Mesenteric fat pad (tissue), 1 donor: ENCODE measurements at places on chromosomes 2 and 18.
A peak's percentile ranks its signal among the peaks of the same experiment; 100 is the strongest.

GRCh38 chr2:102780467-102780866 lies 18.6 kb downstream of the TMEM182 start:
- no peak for DNase-seq

DNA sequence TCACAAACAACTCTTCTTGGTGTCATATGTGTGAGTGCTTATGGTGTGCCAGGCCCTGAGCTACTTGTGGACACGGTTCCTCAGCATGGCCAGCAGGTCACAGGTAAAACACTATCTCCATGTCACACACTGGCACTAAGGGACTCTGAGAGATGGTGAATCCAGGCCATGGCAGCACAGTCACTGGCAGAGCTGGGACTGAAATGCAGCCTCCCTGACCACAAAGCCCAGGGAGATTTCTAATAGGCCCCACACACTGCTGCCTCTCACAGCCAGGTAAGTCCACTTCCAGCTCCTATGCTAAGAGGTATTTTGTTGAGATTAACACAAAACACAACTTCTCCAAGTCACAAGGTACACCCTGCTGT lies 92.0 kb downstream of the ACTR2 start:
- DNase-seq = no peak

DNA sequence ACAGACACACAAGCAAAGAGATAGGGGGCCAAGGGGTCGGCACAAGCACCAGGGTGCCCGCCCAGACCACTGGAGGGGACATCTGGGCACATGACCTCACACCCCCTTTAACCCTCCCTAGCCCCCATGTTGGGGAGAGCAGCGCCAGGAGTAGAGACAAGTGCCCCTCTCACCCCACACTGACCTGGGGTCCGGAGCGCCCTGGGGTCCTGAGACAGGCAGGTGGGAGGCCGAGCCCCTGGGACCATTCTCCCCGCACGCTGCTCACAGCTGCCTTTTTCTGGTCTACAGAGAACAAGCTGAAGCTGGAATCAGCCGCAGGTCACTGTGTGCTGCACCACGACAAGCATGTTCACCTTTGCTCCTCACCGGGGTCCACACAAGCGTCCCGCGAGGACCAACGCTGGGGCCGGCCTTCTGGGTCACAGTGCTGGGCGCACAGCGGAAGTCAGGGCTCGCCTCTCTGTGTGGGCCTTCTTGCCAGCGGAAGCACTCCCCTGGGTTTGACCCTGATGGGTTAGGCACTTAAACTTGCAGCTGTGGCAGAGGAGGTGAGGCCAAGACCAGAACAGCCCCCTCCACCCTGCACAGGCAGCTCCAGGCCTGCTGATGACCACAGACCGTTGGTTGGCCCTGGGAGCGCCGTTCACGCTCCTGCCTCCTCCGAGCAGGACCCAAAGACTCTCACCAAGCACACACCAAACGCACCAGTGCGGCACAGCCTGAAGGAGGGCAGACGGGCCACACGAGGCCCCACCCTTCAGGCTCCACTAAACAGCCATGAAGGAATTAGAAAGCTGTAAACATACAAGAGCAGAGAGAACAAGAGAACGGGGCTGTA lies 275.3 kb downstream of the EIPR1 start:
- DNase-seq = no peak

- DNase-seq = no peak
These were observed 96.3 kb upstream of the DNMT3A start for GRCh38 chr2:25437881-25438662.

DNA sequence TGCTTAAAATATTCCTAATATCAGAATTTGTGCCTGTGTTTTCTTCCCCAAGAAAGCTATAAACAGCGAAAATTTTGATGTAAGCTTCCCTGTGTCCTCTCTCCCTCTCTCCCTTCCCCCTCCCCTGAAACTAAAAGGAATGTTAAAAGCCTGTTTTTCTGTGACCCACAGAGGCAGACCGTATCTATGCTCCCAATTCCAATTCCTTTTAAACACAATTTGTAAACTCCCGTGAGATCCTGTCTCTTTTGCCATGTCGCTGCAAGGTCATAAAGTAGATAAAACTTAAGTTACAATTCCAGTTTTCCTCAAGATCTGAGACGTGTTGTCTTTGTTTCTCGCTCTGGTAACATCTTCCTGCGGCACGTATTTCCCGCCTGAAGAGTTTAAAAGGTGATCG lies 23.3 kb downstream of the SKA1 start:
- no peak for DNase-seq

DNA sequence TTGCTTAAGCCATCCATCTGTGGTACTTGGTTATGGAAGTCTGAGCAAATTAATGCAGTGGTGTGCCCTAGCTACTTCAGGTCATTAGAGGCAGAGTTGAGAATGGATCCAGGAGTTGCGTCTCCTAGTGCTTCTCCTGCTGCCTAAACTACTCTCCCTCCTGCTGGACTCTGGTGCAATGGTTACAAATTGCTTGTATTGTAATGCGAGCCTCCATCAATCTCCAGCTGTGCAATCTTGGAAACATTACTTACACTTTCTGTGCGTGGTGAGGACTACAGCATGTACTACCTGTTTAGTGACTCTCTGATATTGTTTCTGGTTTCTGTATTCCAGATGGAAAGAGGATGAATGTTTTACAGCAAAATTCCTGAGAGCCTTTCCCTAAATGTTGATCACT lies 119.0 kb upstream of the CYRIA start:
- DNase-seq = no peak

DNA sequence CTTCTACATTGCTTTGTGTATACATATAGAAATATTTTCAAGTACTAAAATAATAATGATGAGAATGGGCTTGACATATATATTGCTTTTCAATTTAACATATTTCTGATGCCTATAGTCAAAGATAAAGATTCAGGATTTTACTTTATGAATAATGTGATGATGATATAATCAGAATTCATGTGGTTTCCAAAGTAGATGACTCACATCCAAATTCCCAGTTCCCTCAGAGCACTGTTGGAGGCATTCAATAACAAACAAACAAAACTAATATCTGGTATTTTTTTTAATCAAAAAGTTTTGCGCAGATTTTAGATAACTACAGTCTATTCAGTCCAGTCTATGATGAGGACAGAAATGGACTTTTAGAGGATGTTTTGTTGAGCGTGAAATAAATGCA lies 2094.5 kb upstream of the CELF4 start:
- no peak for DNase-seq

- DNase-seq = no peak
These were observed 1293.7 kb upstream of the SLC39A10 start for GRCh38 chr2:194363295-194363694.

DNA sequence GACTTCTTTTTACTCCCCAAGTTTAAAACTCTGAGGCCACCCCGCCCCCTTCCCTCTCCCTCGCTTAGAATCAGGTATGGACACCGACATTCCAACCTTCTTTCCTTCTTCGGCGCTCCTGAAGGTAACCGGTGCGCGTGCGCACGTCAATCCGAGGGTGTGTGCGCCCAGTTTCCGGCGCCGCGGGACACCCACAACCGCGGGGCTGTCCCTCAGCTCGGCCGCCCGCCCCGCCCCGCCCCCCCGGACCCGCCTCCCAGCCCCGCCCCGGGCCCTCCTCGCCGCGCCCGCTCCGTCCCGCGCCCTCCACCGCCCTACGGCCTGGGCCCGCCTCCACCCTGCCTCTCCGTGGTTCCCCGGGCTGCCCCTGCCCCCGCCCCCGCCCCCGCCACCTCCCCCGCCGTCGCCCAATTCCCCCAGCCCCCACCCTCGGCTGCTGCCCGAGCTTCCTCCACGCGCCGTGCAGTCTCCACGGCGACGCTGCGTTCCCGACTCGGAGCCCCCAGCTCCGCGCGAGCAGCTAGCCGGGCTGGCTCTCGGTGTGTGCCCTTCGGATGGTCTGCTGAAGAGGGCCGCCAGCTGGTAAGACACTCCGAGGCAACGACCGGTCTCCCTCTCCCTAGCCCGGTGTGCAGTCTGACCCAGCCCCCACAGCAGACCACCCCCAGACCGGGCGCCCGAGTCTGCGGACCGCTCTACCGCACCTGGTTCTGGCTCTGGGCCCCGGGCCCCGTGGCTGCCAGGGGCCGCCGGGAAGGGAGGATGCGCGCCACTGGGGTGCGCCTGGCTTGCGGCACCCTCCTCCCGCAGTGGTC lies 635 bp downstream of the ERICH2 start:
- DNase-seq = peak; percentile 92

DNA sequence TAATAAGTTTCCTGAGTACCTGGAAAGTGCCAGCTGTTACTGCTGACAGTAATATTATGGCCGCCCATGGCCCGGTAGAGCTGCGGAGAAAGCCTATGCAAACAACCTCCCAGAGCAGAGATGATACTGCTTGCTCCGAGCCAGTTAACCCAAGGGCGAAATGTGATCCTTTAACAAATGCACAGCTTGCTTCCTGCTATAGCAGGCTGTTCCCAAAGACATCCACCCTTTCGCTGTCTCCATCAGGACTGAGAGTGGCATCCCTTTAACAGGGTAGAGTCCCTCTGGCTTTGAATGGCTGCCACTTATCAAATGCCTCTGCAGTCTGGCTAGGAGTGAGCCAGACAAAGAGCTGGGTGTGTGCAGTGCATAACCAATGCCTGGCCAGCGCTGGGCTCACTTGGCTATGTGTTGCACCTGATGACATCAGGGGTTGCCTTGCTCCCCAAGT lies 69.7 kb upstream of the DAPL1 start:
- DNase-seq = no peak

- DNase-seq = peak; percentile 93
These were observed at the start of gene ANXA4 for GRCh38 chr2:69741575-69742321. ANXA4 (plus strand) TSS chr2:69742134; CDS start chr2:69781566, 39,432 bp downstream.

DNA sequence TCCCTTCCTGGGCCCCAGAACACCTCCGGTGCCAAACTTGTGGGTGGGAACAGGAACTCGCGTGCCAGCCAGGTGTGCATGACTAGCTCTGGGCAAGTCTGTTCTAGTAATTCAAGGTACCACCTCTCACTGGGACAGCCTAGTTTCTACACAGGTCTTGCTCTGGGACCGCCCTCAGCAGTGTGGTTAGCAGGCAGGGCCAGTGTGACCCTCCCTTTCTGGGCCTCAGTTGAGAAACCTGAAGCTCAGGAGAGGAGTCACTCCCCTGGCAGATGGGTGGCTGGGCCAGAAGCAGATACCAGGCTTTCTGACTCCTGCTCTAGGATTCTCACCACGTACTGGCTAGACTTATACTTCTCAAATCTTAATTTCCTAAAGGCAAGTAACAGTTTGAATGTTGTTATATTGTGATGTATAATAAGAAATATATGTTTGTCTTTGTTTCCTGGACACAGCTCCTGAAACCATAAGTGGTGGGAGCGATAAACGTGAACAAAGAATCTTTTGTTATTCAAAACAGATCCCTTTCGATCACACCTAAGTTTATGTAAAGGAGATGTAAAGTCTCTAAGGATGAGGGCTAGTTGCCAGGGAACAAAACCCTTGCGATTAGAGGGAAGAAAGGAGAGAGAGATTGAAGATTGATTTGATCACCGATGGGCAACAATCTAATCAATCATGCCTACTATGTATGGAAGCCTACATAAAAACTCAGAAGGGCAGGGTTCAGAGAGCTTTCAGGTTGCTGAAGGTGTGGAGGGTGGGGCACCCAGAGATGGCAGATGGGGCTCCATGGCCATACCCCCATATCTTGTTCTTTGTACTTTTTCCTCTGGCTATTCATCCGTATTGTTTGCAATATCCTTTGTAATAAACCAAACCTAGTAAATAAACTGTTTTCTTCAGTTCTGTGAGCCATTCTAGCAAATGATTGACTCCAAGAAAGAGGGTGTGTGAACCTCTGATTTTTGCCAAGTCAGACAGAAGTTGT lies 952 bp upstream of the UGT1A6 start:
- no peak for DNase-seq

DNA sequence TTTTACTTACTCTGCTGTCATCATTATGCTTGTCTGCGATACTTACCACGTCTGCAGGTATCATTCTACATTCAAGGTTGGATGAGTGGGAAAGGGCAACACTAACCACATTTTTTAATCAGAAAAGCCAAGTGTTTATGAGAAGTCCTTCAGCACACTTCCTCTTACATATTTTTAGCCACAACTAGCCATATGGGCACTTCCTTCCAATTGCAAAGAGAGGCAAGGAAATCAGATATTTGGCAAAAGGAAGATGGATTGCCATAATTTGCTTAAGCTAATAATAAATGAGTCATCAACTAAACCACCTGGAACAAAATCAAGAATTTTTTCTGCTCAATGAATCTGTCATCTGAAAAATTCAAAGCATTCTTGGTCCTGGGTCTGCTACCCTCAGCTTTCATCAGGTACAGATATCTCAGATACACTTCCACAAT lies 16.7 kb upstream of the MRO start:
- DNase-seq = no peak

DNA sequence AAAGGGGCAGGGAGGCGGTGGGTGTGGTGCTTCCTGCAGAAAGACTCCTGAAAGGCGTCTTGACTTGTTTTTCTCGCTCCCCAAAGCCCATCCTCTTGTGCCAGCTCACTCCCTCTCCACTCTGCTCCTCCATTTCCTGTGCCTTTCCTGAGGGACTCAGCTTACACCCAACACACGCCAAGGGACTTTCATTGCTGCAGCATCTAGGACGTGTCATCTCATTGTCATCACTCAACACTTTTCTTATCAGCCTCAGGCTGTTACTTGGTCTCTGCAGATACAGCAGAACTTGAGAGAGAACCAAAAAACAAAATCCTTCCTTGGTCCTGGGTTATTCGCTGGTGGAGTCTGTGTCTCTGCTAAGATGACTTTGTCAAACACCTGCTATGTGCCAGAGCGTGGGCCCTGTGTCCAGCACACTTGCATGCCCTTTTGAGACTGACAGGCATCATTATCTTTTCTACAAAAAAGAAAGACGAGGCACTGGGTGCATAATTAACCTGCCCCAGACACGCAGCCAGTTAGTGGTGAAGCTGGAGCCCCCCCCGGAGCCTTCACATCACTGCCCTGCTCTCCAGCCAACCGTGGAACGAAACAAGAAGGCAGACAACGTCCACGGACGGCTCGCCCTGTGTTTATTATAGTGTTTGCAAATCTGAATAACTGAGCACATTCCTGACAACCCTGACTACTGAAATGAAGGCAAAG lies 261.7 kb upstream of the HDAC4 start:
- DNase-seq = peak; percentile 59

DNA sequence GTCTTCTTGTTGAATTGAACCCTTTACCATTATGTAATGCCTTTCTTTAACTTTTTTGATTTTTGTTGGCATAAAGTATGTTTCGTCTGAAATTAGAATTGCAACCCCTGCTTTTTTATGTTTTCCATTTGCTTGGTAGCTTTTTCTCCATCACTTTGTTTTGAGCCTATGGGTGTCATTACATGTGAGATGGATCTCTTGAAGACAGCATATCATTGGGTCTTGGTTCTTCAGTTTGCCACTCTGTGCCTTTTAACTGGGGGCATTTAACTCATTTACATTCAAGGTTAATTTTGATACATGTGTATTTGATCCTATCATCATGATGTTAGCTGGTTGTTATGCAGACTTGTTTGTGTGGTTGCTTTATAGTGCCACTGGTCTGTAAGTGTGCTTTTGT lies 489.4 kb upstream of the TNP1 start:
- no peak for DNase-seq
